Stimulated activated naive CD4-positive, alpha-beta T cell (primary cell): ENCODE measurements at places on chromosomes 5 and 9.

- no peak for DNase-seq
These were observed 4.4 kb downstream of the LCN9 start for GRCh38 chr9:135667463-135668001.

DNA sequence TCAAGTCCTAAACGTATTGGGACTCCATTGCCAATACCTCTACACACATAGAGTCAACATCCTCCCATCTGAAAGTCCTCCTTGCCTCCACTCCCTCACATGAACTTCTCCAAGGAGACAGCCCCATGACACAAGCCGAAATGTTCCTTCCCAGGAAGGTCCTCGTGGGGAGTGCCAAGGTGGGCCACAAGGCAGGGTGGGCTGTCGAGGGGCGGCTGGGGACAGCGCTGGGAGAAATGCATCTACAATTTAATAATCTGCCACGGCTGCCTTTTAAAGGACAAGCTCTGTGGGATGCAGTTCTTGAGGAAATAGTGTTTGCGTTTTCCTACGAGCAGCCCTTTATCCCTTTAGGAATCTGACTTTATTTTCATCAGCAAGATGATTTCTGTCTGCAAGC, 138.7 kb downstream of the GABBR2 start:
- no peak for DNase-seq

DNA sequence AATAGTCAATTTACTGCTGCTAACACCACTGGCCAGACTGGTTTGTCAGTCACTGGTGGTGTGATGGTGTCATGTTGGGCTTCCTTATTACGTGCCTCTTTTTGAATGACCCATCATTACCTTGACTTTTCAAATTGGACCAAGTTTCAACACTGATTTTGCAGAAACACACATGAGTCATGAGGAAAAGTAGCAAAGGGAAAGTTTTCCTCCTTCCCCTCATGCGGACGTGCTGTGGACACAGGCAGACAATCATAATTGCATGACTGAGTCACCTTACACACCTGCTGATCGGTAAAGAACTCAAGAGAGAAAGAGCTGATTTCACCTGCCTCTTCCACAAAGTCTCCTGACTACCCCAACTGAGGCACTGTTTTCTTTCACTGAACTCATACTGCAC, 324.5 kb downstream of the ARRDC3 start:
- DNase-seq, result no peak

DNA sequence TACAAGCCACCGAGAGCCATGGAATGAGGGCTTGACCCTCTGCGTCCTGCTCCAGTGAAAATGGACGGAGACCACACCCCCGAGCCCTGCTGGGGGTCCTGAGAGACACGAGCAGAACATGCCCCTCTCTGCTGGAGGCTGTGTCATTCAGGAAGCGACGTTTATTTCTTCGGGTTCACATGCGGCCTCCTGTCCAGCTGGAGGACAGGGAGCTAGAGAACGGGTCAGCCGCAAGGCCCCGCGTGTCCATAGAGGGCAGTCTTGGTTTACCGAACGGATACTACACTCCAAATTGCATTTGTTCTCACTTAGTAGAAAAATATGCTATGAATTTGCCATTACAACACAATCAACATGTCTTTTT, 36.1 kb downstream of the MRPL36 start:
- no peak for DNase-seq

DNA sequence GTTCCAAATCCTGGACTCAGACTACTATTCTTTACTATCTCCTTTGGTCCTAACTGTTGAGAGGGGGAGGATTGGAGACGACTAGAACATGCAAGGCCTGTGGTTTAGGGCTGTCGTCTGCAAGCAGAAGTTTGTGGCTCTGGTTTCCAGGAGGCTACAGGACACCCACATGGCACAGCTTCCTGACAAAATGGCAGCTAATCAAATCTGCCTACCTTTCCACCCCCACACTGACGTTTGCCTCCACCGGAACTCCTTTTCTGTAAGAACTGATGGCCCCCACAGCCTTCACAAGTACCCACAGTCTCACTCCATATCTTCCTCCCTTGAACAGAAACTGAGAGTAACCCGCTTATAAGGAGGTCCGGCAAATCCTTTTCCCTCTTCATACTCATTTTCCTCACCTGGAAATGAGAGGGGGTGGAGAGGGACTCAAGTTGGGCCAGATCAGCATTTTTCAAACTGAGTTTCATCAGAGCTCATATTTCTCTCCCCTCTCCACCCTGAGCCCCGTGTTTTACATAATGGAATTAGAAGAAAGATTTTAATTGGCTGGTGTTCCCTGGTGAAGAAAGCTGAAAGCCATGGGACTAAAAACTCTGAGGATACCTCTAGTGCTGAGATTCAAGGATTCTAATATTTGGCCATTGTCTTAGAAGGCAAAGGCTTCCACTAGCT, 5.2 kb downstream of the SLC31A2 start:
- DNase-seq, result peak; percentile 23

- DNase-seq, result no peak
These were observed 218.4 kb downstream of the CACNA1B start for GRCh38 chr9:138095813-138096518.

- DNase-seq, result no peak
These were observed 5.3 kb upstream of the FAM120AOS start for GRCh38 chr9:93458712-93459111.

DNA sequence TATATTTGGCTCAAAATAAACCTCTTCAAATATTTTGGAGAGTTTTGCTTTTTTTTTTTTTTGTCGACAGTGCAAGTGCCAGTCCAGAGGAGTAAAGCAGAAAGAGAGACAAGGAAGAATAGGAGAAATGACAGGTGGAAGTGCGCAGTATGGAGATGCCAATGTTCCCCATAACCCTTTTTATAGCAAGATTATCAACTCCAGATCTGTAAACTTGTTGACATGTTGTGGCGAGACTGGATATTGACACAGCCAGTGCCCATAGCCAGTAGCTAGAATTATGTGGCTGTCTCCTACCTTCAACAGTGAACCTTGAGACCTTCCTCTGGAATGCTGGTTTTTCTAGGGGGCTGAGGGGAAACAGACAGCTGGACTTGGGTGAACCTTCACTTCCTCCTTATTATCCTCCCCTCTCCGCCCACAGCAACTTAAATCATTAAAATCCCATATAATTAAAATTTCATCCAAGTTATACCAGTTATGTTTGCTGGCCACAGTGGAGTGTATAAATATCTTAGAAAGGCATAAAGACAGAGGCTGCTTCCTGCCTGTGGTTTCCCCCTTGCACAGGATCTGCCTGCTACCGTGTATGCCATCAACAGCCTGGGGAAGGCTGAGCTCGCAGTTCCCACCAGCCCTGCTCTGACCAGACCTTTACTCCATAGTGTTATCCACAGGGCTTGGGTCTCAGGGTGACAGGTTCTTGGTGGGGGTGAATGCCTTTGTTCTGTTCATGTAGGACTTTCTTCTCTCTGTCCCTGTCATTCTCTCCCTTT, 112.3 kb upstream of the ANKH start:
- peak; percentile 0 for DNase-seq

DNA sequence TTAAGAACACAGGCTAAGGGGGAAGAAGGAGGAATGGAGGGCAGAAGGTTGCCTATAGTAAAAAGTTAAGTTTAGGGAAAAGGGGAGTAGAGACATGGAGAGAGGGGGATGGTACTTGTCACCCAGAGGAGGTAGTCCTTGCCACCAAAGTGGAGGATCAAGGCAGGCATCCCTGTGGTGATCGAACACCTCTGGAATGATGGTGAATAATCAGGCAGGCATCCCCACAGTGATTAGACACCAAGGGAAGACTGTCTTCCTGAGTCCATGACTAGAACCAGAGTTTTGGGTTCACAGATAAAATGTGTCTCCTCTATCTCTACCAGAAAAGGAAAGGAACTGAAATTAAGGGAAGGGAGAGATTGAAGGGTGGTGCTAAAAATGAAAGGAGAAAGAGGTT, 19.2 kb upstream of the HMGCS1 start:
- no peak for DNase-seq

- DNase-seq, result peak; percentile 51
These were observed 583 bp downstream of the DIAPH1 start for GRCh38 chr5:141618030-141618803.

GRCh38 chr5:437281-437771, 5.7 kb upstream of the EXOC3 start:
- no peak for DNase-seq

- no peak for DNase-seq
These were observed 21.8 kb downstream of the ELOVL7 start for GRCh38 chr5:60822285-60822556.

GRCh38 chr5:95823738-95824609, 1.4 kb upstream of the GLRX start:
- peak; percentile 81 for DNase-seq

DNA sequence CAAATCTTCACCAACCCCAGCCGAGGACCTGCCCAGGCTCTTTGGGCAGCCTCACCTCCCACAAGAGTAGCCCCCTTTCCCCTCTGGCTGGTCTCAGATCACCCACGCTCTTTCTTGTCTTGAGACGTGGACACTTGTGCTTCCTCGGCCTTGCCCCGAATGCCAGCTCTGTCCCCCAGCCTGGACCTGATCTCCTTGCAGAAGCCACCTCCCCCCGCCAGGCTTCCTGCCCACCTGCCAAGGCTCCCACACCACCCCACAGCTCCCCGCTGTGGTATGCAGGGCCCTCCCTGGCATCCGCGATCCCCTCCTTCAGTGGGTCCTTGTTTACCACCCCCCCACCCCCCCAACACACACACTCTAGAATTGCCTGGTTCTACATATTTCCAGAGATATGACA, 133.7 kb downstream of the ROR2 start:
- no peak for DNase-seq

- DNase-seq, result no peak
These were observed 14.5 kb downstream of the ZSWIM6 start for GRCh38 chr5:61346511-61346910.

DNA sequence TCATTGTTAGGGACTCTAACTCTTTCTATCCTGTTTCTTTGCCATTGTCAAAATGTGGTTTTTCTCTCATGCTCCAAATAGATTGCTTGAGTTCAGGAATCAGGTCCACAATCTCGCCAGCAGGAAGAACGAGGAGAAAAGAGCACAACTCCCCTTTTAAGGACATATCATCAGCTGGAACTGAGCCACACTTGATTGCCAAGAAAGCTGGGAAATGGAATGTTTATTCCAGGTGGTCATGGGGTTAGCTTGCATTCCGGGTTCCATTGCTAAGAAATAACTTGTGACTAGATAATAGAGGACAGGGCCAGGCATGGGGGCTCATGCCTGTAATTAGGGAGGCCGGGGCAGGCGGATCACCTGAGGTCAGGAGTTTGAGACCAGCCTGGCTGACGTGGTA, 32.4 kb upstream of the C9orf57 start:
- DNase-seq, result no peak

- no peak for DNase-seq
These were observed 33.0 kb downstream of the FGF10 start for GRCh38 chr5:44356231-44356630.

GRCh38 chr5:82849885-82850284, 227.3 kb downstream of the TMEM167A start:
- no peak for DNase-seq

DNA sequence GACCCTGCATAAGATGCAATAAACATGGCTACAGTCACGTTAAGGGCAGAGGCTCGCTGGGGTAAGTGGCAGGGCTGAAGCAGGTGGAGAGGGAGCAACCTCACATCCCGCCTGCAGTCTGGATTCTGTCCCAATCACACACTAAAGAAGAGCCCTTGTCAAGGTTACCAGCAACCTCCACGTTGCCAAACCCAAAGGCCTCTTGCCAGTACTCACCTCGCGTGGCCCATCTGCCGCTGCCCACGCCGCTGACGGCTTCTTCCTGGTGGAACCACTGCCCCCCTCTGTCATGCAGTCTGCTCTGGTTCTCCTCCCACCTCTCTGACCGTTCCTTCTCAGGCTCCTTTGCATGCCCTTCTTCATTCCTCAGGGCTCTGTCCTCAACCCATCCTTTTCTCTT, 8.8 kb downstream of the AQP7 start:
- DNase-seq, result no peak

GRCh38 chr9:27386571-27387091, 89.7 kb upstream of the EQTN start:
- no peak for DNase-seq

DNA sequence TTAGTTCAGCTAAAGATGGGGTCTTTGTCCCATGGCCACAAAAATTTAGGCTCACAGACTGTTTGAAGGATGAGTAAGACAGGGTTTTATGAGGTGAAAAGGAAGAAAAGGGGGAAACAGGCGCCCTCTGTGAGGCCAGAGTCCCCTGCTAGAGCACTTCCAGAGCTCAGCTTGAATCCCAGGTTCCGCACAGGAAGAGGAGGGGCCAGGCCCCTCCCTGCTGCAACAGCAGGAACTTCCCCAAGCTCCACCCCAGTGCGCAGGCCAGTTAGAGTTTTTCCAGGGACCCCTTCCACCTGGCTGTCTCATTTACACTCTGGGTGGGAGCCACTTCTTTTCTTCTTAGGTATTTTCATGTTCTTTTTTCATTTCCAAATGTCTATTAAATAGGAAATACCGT, 480.8 kb downstream of the PSAT1 start:
- no peak for DNase-seq

GRCh38 chr5:39226100-39226451, 6.7 kb upstream of the FYB1 start:
- no peak for DNase-seq

GRCh38 chr9:36163049-36163785, 6.0 kb upstream of the CCIN start:
- no peak for DNase-seq

GRCh38 chr9:12640866-12641636, 52.1 kb upstream of the TYRP1 start:
- DNase-seq, result no peak

GRCh38 chr9:107228496-107229039, 54.5 kb upstream of the RAD23B start:
- no peak for DNase-seq

DNA sequence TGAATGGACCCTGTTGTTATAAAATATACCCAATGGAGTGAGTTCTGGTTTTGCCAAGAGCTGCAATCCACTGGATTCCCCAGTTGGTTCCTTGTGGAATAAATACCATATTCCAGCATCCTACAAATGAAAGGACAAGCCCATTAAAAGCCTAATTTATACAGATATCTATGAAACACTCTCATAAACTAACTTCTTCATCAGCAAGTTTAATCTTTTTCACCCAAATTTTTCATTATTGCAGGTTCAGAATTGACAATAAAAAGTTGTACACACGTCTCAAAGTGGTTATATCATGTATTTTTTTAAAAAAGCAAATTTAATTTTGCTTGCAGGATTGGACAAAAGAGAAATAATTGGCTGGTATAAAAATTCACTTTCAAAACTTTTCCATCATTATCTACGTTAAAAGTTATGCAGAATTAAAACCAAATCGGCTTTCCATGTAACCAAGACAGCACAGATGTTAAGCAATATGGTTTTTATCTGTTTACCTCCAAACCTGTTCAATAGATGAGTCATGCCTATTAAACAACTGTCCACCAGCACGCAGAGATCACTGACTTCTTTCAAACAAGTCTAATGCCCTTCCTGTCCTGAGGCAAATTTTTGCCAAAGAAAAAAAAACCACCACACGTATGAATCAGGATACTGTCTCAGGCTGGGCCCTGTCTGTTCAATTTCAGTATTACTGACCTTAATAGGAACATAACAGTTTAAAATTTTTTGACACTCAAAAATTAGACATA, 42.5 kb downstream of the CEMIP2 start:
- DNase-seq, result no peak
